ENCODE measurements at places on chromosomes 13 and 19. TPM values are rescaled to one million over a fixed set of nuclear protein-coding genes. Genes with fewer than 3 reads are reported as not detected.

GRCh38 chr19:35106291-35106583 is 9.4 kb upstream of the FXYD3 start:
- DNase-seq: no peak
- no peaks in the 10 kb centered on the region for H3K4me1 ChIP-seq
- H3K4me3 ChIP-seq: no peak overlapping the region
- H3K36me3 ChIP-seq: no peaks in the 10 kb centered on the region
- no peaks in the 10 kb centered on the region for H3K27me3 ChIP-seq

DNA sequence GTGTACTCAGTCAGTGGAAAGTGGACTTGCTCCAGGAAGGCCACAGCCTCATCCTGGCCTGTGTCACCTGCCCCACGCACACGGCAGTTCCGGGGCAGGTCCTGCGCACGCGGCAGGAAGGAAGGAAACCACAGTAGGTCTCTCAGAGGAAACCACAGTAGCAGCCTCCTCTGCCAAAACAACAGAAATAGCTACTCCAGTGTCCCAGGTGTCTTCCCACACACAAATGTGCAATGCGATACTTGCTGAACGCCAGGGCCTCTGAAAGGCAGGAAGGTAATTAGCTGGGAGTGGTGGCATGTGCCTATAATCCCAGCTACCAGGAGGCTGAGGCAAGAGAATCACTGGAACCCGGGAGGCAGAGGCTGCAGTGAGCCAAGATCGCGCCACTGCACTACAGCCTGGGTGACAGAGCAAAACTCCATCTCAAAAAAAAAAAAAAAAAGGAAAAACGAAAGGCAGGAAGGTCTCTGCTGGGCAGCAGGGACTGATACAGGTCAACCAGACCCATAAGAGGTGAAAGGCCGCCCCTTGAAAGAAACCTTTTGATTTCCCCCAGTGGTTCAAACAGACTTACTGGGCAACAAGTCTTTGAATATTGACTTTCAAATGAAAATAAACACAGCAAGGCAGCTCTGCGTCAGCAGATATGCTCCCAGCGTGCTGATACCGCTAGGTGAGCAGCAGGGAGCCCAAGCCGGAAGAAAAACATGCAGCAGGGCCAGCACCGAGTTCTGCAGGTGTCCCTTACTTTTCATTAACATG is 49.5 kb downstream of the CRYL1 start:
- H3K27ac ChIP-seq: no peak overlapping the region
- no peaks in the 10 kb centered on the region for H3K27me3 ChIP-seq
- DNase-seq: no peak
- no peak overlapping the region for H3K4me3 ChIP-seq

DNA sequence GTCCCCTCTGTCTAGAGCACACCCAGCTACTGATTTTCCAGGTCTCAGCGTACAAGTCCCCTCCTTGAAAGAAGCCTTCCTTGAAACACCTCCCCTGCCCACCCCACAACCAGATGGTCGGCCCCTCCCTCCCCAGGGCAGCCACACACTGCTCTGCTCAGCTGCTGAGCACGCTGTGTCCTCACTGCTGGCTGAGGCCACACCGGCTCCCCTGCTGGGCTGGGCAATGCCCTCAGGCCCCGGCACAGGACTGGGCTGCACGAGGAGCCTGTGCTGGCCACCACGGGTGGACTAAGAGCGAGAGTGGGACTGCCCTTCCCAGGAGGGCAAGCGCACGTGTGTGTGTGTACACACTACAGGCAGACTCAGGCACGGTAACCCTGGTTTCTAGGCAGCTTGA is 11.8 kb upstream of the RSPH6A start:
- DNase-seq: no peak
- peaks cover 94% of the 10 kb centered on the region for H3K36me3 ChIP-seq
- no peaks in the 10 kb centered on the region for H3K27me3 ChIP-seq
- H3K4me3 ChIP-seq: no peak overlapping the region
- no peaks in the 10 kb centered on the region for H3K4me1 ChIP-seq

DNA sequence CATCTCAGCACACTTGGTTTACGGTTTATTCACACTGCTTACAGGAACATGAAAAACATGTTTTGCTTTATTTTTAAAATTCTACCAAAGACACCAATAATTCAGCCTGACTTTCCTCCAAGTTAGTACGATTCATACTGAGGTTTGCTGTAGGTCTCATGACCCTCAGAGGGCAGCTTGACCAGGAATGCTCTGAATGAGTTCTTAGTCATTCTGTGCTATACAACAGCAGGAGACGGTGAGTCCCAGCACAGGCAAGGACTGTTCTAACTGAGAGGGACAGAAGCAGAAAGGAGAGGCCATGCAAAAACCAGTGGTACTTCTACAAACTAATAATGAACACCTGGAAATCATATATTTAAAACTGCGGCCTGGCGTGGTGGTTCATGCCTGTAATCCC is 6.4 kb downstream of the GRTP1 start:
- no peaks in the 10 kb centered on the region for H3K36me3 ChIP-seq
- H3K27ac ChIP-seq: no peak overlapping the region
- H3K4me3 ChIP-seq: no peak overlapping the region
- no peak for DNase-seq
- no peaks in the 10 kb centered on the region for H3K27me3 ChIP-seq

DNA sequence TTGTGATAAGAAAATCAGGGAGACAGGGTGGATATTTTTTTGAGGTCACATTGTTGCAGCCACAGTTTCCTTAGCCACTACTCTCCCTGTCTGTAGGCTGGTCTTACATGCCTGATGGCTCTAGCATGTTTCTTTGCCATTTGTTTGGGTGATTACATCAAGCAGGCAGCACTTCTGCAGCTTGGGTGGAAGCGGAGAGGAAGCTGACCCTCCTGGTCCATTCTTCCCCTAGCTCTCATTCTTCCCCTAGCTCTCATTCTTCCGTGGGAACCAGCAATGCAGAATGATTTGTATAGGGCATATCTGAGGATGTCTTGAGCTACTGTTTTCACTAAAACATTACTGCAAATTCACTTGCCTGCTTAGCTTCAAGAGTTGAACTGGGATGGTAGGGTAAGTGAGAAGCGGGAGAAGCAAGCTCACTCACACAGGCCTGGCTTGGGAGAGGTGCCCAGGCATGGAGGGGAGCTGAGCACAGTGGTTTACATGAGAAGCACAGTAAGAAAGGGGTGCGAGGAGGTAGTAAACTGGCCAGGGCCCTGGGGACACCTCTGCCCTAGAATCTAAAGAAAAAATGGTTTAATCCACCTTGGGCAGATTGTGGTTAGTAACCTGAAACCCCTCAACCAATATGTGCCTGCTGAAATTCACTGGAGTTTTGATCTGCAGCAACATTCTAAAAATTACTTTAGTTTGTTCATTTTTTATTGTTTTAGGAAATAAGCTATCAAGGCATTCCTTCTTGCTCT is 538.9 kb downstream of the RFC3 start:
- peak overlapping the region; percentile 95 for H3K27ac ChIP-seq
- H3K36me3 ChIP-seq: no peaks in the 10 kb centered on the region
- no peak for DNase-seq
- no peaks in the 10 kb centered on the region for H3K27me3 ChIP-seq
- peaks cover 42% of the 10 kb centered on the region for H3K4me1 ChIP-seq

- no peaks in the 10 kb centered on the region for H3K27me3 ChIP-seq
- no peak for DNase-seq
- H3K4me3 ChIP-seq: no peak overlapping the region
- peaks cover 66% of the 10 kb centered on the region for H3K4me1 ChIP-seq
Observed at GRCh38 chr13:24149246-24150032, 11.1 kb upstream of the SPATA13 start.

Gene NDUFA3
- total RNA-seq: 51.7 TPM

DNA sequence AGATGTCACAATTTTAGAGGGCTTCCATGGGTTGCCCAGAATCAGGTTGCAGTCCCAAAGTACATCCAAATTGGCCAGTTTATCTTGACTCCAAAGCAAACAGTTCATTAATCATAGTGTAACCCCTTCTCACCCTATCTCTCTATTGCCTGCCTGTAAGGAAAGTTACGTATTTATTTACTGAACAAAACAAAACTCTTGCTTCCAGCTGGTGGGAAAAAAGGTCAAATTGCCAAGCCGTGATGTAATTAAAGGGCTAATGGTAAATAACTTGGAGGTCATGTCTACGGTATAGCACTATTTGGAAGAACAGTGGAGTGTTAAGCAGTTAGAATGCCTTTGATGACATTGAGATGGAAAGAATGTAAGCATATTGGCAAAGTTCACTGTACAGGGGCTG is 214.0 kb downstream of the DLEU7 start:
- no peak for DNase-seq
- no peaks in the 10 kb centered on the region for H3K36me3 ChIP-seq
- H3K4me1 ChIP-seq: peaks cover 4% of the 10 kb centered on the region
- H3K27ac ChIP-seq: no peak overlapping the region
- H3K27me3 ChIP-seq: no peaks in the 10 kb centered on the region

Gene FGF22
- total RNA-seq: not detected

DNA sequence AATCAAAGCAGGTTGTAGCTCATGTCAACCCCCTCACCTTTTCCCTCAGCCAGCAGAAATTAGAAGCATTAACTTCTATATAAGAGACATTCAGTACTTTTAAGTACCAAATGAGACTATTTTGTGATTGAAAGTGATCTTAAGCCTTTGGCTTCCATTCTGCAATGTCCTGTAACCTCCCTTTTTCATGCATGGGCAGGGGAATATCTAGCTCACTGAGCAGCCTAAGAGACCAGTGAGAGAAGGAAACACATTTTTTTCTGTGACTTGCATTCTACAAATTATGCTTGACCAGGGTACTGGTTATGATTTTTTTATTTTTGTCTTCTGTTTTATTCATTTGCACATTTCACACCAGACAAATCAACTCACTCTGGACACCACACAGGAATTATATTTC is 369.6 kb downstream of the KCTD12 start:
- no peak overlapping the region for H3K27ac ChIP-seq
- H3K4me1 ChIP-seq: 0 out of 2 replicates have a peak, but pooled peaks cover 3% of the 10 kb centered on the region
- no peaks in the 10 kb centered on the region for H3K27me3 ChIP-seq
- no peak overlapping the region for H3K4me3 ChIP-seq
- no peak for DNase-seq
- no peaks in the 10 kb centered on the region for H3K36me3 ChIP-seq

Data from SJSA1 (cell line).